Activated T-helper 1 cell treated with Interleukin-2 at 50 U/mL for 16 hours (primary cell): ENCODE measurements at places on chromosomes 13 and 19.

GRCh38 chr19:41339936-41340335, 13.8 kb downstream of the TGFB1 start:
- no peak for DNase-seq

- DNase-seq: no peak
Observed at GRCh38 chr13:85383291-85383690, 415.9 kb downstream of the SLITRK6 start.

- DNase-seq: no peak
Observed at GRCh38 chr19:18798384-18799352, 7.6 kb upstream of the COMP start.

DNA sequence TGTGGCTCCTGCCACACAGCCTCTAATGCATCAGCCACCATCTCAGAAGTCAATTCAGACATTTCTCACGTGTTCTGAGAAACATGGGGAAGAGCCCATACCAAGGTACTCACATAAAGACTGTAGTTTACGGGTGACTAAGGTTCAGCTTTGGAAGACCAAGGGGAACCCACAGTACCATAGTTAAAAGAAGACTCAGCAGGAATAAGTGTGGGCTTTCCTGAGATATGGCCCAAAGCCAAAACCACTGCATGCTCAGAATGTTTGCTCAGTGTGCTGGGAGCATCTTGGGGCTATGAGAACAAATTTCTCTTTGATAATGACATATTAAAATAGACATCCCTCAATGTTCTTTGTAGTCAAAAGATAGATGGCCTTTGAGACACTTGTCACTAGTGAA, 283.8 kb downstream of the DCT start:
- no peak for DNase-seq

DNA sequence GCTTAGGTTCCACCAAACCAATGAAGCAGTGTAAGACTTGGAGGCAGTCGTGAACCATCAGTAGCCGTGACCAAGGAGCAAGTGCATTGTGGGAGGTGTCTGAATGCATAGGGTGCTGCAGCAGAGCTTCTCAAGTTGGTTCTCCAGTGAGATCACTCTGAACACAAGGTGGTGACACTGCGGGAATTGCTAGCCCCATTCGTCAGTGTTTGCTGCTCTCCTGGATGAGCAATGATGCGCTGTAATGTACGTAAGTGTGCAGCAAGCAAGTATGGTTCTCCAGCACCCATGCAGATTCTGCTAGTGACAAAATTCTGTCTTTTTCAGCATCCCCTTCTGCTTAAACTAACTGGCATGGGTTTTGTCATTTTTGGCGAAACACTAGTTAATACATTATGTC, 97.6 kb upstream of the HTR2A start:
- no peak for DNase-seq

DNA sequence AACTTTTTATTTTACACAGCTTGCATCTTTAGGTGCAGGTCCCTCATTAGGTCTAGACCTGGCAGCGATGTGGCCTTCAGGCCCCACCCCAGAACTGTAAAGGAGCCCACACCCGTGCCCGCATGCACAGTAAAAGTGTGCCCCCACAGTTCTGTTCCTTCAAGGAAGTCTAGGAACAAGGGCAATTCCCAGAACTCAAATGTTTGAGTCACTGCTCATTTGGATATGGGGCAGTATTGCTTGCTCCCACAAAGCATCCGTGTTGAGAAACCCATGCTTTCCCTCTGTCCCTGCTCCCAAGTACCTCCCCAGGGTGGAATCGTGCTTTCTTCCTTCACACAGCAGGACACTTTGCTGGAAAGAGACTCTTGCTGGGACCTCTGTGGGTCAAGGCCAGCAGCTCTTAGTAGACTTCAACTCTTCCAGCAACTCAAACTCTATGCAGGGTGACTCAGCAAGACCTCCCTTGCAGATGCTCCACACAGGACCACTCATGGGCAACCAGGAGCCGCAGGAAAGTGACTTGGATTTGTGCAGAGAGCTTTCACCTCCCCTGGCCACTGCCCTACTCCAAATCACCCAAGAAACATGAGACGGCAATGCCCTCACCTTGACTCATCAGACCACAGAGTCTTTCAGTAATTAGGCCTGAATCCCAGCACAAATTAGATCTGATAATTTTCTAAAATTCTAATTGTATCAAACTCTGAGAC, 12.3 kb downstream of the SLC7A1 start:
- no peak for DNase-seq

GRCh38 chr19:9075064-9075949, 11.6 kb upstream of the OR1M1 start:
- DNase-seq: no peak

GRCh38 chr13:23956106-23956505, 58.8 kb upstream of the C1QTNF9B start:
- no peak for DNase-seq

GRCh38 chr13:109401307-109401706, 385.1 kb downstream of the IRS2 start:
- DNase-seq: no peak

- peak; percentile 10 for DNase-seq
Observed at GRCh38 chr19:55283548-55284377, at the start of gene BRSK1. TSS of gene BRSK1 (plus strand) at chr19:55283997. CDS start at chr19:55284443, 446 bp downstream.

- no peak for DNase-seq
Observed at GRCh38 chr13:42893214-42893671, 98.8 kb downstream of the EPSTI1 start.

- DNase-seq: no peak
Observed at GRCh38 chr13:91249861-91250260, 97.6 kb upstream of the MIR17HG start.

DNA sequence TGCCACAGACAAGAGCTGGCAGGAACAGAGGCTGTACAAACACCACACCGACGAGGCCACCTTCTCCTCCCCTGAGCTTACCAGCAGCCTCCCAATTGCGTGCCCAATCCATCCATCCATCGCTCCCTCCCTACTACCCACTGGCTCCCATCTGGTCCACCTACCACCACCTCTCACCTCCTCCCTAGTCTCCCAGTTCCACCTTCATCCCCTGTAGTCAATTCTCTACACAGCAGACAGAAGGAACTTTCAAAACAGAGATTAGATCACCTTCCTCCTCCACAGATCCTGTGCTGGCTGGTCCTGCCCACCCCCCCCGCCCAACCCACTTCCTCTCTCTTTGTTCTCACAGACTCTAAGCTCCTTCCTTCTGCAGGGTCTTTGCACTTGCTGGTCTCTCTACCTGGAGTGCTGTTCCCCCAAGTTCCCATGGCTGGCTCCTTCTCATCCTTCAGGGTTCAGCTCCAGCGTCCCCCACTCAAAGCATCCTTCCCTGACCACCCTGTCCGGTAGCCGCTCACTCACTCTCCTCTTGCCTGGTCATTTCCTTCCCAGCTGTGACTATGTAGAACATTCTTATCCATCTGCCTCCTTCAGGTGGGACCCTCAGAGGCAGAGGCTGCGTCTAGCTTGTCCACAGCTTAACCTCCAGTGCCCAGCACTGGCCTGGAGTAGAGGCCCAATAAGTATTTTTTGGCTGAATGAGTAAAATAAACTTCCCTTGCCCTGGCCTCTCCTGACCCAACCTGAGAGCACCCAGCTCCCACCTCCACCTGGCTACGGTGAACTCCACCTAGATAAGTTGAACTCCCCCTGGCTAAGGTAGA, 23.0 kb downstream of the PIN1 start:
- no peak for DNase-seq

DNA sequence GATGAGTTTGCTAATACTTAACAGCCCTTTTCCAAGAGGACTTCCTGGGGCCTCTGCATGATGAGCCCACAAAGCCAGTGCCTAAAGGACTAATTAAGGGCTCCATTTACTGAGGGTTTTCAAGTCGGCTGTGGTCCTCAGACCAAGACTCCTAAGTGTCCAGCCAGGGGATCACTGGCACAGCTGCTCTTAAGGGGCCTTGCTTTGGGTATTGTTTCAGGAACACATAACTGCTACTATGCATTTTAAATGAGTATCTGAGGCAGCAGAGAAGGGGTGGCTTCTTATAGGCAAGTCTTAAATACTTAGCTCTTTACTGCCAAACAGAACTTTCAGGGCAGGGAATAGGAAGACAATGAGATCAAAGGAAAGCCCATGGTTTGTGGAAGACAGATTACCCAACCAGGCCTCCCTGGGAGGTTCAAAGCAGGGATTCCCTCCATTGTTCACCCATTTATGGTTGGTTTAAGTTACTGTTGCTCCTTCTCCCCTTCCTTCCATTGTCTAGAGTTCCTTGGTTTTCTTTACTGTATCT, 61.9 kb downstream of the TNFRSF19 start:
- DNase-seq: no peak

DNA sequence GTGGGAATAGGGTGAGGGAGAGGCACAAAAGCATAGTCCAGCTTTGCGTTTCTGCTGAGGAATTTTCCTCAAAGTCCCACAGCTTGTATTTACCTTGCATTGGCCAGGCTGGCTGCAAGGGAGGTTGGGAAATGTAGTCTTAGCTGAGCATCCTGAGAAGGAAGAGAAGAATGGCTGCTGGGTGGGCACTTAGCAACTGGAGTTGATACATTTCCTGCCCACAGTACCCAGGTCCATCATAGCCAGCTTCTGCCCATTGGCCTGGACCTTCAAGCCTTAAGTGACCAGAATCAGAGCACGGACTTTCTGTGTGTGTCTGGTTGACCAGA, 112.4 kb downstream of the SIPA1L3 start:
- DNase-seq: no peak

DNA sequence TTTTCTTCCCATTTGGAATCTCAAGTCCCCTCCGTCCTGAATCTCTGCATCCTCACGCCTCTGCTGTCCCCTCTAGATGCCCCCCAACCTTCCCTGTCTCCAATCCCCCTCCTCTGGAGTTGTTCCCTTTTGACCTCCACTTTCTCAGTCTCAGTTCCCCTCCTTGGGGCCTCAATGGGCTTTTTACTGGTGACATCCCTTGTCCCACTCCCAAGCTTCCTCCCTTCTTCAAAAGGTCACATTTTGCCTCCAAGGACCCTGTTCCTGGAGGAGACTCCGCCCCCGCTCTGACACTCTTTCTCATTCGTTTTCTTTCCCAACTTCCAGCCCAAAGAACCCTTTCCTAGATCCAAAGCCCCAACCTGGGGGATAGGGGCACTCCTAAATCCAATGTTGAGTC, 1.0 kb downstream of the AP2S1 start:
- no peak for DNase-seq

- no peak for DNase-seq
Observed at GRCh38 chr13:36925603-36926002, 5.6 kb upstream of the SMAD9 start.

DNA sequence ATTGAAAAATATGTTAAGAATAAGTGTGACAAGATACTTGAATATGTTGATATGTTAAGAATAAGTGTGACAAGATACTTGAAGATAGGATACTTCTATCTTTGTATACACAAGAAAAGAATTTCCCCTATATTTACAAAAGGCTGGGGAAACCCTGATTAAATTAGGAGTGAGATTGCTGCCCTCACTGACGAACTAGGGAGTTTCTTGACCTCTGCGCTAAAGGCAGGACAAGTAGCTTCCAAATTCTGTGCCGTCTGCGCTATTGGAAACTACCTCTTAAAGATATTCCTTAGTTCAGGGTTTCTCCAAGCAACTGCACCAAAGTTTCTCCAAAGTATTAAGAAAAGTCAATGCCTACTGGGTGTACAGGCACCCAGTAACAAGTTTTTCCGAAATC, 730 bp downstream of the ZNF260 start:
- no peak for DNase-seq

DNA sequence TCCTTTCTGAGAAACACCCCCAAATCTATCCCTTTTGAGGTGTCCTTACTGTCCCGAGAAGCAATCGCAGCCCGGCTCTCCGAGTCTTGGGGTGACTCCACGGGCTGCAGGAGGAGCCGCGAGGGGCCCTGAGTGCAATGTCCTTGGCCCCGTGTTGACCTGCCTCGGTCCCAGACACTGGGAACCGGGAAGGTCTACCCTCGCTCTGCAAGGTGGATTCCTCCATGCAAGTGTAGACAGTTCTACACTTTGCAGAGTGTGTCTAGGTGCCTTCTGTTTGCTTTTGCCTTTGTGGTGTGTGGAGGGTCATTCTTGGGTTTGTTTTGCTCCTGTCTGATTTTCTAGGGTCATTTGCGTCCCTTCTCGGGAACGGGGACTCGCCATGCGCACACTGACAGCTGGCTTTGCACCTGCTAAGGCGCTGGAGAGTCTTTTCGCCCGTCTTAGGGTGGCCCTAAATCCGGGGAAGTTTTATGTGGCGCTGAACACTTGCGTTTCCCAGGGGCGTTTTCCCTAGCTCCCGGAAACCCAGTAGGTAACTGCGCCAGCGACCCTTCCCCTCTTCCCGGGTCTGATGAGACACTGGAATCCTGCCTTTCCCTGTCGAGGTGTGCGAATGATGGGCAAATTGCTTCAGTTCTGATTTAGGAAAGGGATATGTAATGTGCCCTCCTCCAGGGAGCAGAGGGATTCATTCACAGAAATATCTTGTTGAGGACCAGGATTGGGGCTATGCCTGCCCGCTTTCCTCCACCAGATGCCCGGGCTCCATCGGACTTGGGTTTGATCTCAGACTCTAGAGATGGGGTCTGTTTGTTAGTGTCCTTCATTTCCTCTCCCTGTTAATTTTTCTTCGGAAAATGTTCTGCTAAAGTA, 755 bp downstream of the SERTM1 start:
- DNase-seq: no peak

GRCh38 chr13:44768775-44769581, 192.8 kb upstream of the TSC22D1 start:
- DNase-seq: no peak

- DNase-seq: no peak
Observed at GRCh38 chr13:113639616-113640262, 18.3 kb downstream of the ATP4B start.

DNA sequence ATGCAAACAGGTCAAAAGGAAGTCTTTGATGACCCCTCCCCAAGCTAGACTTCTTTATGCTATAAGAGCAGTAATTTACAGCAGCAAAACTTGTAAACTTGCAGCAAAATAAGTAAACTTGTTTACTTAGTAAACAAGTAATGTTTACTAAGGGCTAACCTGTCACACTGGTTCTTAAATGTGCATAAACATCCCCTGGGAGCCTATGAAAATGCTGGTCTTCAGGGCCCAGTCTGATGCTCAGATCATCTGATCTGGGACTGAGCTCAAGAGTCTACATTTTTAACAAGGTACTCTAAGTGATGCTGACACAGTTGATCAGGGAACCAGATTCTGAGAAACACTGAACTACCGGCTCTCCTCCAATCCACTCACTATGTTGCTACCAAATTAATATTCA, 53.4 kb downstream of the MTMR6 start:
- DNase-seq: no peak
